ENCODE measurements at places on chromosomes 13 and 19.

DNA sequence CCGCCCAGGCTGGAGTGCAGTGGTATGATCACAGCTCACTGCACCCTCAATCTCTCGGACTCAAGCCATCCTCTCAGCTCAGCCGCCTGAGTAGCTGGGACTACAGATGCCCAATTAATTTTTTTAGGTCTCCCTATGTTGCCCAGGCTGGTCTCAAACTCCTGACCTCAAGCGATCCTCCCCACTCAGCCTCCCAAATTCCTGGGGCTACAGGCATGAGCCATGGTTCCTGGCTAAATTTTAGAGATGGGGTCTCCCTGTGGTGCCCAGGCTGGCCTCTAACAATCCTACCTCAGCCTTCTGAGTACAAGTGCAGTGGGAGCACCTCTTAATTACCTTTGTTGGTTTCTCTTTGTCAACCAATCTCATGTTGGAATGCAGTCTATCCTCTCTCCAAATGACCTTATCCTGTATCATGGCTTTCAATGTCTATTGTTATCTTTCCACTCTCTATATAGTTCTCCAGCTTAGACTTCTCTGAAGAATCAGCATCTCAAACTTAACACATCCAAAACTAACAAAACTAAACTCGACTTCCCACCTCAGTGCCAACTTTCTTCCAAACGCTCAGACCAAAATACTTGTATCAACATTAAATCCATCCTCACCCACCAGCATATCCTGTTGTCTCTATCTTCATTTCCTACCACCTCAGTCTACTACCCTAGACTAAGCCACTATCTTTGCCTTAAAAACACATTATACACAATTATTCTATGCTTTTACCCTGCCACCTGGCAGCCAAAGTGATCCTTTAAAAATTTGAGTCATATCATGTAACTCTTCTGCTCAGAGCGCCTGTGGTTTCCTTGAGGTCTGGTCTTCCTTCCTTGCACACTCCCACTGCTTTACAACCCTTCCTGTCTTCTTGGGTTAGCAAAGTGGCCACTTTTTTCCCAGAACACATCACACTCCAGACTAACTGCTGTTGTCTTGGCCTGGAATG lies 6.7 kb downstream of the TPT1 start:
- DNase-seq = no peak

- DNase-seq = peak; percentile 87
Measured at GRCh38 chr13:113209759-113210421, 477 bp downstream of the CUL4A start.

DNA sequence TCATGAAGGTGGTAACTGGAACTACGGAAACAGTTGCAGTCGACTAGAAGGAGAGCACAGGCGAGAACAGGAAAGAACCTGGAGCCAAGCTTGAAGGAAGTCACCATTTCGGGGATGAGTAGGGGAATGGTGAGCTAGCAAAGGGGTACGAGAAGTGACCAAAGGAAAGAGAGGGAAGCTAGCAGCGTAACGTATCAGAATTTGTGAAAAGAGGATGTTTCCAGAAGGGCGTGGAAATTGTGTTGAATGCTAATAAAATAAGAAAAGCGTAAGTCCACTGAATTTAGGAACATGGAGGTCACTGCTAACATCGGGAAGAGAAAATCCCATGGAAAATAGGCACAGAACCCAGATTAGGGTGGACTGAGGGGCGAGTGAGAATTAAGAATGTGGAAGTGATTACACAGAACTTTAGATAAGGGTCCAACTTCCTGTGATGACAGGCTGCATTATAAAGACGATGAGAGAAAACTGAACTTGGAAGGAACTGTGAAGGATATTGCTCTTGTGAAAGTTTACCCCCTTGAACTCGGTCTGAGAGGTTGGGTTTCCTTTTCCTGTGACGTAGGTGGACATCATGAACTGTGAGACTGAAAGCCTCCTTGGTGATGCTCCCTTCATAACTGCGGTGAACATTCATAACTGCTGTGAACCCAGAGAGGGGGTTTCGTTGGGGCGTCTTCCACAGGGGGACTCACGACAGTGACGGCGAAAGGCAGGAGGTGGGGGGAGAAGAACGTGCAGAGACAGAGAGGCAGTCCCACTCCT lies 2.0 kb upstream of the FFAR2 start:
- no peak for DNase-seq

GRCh38 chr13:81917810-81918209 lies 1576.9 kb upstream of the SPRY2 start:
- DNase-seq = no peak

- no peak for DNase-seq
Measured at GRCh38 chr13:96934889-96935489, 59.3 kb downstream of the OXGR1 start.

DNA sequence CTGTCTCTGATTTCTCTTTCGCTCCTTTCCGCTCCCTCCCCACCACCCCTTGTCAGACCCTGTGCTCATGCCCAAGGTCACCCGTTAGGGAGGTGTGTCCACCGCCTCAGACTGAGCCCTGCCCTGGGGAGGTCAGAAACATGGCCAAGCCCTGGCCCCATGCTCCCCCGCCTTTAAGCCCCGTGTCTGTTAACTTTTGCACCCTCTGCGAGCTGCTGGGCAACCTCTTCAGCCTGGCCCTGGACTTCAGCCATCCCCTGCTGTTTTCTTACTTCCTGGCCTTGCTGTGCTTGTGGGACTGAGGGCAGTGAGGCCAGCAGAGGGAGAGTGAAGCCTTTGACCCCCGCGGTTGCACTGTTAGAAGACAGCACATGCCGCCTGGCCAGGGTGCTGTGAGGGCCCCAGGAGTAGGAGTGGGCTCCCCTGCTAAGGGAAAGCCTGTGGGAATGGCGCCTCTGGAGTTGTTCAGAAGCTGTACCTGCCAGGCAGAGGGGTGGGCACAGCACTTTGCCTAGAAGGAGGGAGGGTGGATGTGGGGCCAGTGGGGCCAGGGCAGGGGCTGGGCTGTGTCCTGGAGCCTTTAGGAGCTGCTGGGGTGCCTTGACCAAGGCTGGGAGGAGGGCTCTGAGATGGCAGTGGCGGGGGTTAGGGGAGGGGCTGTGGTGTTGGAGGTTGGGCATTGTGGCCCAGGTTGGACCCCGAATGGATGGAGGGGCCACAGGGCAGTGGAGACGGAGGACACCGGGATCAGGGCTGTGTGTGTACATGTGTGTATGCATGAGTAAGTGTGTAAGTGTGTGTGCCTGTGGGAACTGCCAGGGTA lies 7.9 kb downstream of the UPF1 start:
- no peak for DNase-seq

DNA sequence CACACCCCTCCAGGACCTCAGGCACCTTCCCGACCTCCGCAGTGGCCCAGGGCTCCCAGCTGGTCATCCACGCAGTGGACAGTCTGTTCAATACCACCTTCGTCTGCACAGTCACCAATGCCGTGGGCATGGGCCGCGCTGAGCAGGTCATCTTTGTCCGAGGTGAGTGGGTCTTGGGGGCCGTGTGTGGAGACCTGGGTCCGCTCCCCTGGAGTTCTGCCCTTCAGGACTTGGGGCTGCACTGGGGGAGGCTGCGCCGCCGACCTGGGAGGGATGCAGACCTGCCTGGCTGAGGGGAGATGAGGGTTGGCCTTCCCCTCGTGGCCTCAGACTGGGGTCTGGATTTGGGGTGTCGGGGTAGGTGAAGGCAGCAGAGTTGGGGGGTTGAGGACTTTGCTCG lies 16.7 kb upstream of the TOMM40 start:
- DNase-seq = no peak

DNA sequence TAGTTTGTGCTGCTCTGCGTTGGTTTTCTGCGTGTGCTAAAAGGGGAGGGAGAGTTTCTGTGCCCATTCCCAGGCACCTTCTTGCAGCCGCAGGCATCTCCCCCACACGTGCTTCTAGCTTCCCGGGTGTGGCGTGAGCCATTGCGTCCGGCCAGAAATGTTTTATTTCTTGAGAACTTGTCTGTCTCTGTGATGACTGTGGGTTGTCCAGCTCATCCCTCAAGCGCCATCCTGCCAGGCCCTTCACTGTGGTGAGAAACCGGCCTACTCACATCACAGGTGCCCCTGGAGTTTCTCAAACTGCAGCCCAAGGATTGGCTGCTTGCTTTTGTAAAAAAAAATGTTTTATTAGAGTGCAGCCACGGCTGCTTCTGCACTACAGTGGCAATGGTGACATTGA lies 24.2 kb downstream of the EPN1 start:
- DNase-seq = no peak

DNA sequence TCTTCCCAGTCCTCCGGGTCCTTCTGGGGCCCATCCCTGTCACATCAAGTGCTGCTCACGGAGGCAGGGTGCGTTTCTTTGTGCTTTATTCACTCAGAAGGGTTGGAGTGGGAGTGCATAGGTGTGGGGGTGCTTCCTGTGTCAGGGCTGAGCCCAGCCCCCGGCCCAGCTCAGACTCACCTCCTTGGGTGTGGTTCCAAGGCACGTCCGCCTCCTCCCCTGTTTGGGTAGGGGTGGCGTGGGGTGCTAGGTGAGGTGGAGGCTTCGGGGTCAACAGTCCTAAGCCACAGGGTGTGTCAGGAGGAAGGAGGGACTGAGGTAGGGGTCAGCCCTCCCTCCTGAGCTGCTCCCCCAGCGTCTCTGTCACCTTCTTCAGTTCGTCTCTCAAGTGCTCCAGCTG lies 3.1 kb downstream of the CCER2 start:
- no peak for DNase-seq

DNA sequence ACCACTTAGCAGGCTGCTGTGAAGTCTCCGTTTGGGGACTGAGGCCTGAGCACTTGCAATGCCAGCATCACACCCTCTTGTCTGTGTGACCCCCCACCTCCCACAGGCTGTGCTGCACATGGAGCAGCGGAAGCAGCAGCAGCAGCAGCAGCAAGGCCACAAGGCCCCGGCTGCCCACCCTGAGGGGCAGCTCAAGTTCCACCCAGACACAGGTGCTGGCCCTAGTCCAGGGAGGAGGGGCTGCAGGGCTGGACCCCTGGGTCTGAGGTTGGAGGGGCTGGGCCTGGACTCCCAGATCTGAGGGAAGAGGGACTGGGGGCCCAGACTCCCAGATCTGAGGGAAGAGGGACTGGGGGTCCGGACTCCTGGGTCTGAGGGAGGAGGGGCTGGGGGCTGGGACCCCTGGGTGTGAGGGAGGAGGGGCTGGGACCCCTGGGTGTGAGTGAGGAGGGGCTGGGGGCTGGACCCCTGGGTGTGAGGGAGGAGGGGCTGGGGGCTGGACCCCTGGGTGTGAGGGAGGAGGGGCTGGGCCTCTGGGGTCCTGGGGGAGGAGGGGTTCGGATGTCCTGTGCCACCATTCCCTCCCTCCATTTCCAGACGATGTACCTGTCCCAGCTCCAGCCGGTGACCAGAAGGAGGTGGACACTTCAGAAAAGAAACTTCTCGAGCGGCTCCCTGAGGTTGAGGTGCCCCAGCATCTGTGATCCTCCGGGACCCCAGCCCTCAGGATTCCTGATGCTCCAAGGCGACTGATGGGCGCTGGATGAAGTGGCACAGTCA lies 11.6 kb upstream of the DHDH start:
- DNase-seq = no peak

DNA sequence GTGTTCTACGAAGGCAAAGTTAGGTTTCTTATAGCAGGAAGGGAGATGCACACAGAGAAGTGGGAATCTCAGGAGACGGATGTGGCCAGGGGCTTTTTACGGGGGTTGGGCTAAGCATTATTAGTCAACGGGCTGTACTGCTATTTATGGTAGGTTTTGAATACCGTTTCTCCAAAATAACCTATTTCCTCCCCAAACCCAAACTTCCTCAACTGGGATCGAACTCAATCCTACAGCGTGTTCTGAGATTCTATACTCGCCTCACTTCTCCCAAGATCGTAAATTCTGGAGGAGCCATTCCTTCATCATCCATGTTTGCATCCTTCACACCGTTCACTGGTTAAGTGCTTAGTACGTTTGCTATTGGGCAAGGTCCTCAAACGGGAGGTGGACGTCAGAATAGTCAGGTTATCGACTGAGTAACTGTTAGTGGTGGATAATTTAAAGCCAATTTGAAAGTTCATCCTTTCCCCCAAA lies 1.2 kb upstream of the TRIM13 start:
- no peak for DNase-seq
